ENCODE measurements at places on chromosomes 12 and 14. TPM values are rescaled to one million over a fixed set of nuclear protein-coding genes. Genes with fewer than 3 reads are reported as not detected.

FBXO34 gene
- total RNA-seq, result 24.6 TPM

OR4E2 gene
- not detected for total RNA-seq

GRCh38 chr12:89346741-89347324 lies 5.5 kb downstream of the DUSP6 start:
- no peak for DNase-seq

ZFHX2 gene
- 0.97 TPM for total RNA-seq

GRCh38 chr12:76144245-76144549 lies 59.7 kb upstream of the NAP1L1 start:
- DNase-seq, result no peak

DNA sequence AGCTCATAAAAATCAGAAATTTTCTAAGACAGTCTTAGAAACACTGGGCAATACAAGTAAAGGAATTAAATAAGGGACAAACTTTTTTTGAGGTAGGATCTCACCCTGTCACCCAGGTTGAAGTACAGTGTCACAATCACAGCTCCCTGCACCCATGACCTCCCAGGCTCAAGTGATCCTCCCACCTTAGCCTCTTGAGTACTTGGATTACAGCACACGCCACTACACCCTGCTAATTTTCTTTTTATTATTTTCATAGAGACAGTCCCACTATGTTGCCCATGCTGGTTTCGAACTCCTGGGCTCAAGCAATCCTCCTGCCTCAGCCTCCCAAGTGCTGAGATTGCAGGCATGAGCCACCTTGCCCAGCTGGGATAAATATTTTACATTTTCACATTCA lies 90.3 kb downstream of the USP15 start:
- DNase-seq, result no peak

DNA sequence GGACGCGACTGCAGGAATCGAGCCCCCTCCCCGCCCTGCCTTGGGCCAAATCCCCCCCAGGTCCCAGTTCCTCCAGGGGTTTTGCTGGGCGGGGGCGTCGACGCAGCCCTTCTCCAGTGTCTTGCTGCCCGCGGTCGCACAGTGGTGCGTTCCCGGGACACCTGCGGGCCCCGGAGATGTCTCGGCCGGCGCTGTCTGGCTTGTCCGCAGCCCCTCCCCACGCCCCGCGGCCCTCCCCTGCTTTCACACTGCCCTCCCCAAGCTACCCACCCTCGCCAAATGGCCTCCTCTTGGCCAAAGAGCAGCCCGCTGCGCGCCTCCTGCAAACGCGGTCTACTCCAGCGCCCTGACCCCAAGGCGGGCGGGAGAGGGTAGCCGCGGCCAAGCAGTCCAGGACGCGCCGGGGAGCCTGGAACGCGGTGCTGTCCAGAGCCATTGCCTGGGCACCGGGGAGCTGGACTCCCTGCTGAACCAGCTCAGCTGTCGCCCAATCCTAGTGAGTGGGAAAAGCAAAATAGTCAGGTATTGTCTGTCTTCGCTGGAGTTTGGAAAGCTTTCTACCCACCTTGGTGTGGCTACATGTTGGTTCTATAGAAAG lies 122.0 kb downstream of the AACS start:
- no peak for DNase-seq

- DNase-seq, result no peak
Observed at GRCh38 chr14:20002319-20002718, 356 bp downstream of the OR4Q2 start.

CCDC184 gene
- 0.97 TPM for total RNA-seq

DNA sequence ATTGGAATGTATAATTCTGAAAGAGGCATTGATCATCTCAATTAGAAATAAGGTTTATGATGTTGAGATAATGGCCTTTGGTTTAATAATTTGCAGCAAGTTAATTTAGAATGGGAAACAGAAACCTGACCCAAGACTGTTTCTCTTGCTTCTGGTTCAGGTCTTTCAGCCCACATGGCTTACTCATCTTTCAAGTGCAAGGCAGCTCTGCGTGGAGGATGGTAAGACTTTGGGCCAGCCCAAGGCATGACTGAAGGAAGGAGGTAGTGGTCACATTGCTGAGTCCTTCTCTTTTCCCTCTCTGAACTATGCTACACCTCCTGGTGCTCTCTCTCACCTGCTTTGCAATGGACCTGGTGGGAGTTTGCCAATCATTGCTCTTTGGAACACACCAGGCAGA lies 98.7 kb downstream of the CAND1 start:
- no peak for DNase-seq

- no peak for DNase-seq
Observed at GRCh38 chr12:68376901-68377300, 44.7 kb upstream of the MDM1 start.

DNA sequence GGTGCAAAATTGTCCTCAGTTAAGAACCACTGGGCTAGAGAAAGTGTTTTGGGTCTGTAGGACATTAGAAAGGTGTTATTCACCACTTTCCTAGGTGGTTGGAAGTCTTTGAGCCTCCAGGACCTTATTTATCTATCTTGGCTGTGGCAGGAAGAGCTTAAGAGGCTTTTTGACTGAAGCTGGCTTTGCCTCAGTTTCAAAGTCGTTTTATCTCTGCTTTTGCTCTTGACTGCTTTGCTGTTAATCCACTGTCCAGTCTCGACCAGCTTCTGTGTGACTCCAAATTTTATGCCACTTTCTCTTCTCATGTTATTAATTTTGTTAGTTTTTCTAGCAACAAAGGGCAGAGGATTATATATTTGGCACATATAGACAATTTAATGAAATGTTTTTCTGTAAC lies 60.3 kb downstream of the PPHLN1 start:
- no peak for DNase-seq

DNA sequence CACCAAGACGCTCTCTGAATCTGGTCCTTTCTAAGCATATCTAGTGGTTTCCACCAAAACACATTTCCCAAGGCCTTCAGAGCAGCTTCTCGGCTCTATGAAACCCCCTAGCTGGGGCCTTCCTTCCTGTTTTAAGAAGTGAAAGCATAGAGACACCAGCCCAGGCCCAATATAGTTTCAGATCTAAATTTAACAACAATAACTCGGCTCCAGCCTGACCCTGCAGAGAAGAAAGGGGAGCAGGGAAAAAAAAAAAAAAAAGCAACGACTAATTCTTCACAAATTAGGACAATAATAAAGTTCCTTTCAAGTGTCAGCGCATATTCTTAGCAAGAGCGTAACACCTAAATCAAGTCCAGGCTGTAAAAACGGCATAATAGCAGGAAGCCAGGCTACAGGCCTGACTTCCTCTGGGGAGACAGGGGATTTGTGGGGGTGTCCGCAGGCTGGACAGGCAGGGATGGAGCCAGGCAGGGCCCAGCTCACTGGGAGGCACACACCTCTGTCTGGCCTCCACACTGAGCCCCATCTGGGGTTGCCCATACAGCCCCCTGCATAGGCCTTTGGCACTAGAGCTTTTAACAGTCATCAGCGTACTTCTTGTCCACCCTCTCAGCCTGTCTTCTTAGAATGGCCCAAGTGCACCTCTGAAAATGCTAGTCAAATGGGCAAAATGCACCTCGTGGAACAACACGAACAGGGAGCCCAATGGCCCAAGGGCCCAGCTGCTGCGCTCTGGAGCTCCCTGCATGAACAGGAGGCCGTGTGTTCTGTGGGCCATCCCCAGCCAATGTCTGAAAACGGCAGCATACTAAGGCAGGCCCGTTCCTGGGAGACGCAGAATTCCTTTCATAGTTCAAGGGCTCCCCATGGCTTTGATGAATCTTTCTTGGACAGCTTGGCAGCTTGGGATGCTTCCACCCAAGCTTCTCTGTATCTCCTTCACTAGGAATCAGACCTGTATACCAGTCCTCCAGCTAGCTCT lies 772.9 kb downstream of the MED13L start:
- no peak for DNase-seq

- DNase-seq, result no peak
Observed at GRCh38 chr12:109880938-109881337, 597 bp upstream of the GLTP start.

PPP1R3E gene
- 6.7 TPM for total RNA-seq

DNA sequence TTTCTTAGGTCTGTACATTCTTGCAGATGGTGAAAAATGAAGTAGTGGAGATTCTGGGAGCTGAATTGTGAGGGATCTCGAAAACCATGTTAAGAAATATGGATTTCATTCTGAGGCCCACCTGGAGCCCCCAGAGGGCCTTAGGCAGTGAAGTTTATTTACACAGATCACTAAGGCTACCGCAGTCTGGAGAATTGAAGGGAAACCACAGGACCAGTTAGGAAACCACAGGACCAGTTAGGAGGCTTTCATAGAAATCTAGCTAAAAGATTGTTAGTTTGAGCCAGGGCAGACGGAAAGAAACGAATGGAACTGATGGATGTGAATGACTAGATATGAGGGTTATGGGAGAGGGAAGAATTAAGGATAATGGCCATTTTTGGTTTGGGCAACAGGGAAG lies 7.2 kb downstream of the CBLN3 start:
- no peak for DNase-seq

DNA sequence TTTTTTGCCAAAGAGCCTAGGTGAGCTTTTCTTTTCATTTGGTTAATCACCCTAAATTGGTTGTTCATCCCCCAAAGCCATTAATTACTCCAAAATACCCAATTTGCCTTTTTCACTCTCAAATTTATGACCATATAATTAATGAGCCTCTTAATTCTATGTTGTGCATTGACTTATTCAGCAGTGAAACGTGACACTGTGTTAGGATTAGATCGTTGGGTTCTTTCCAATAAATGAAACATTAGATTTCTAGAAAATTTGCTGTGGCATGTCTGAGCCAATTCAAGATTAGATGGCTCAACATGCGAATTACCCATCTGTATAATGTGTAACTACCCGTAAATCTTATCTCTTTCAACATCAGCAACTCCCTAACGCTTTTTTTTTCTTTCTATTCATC lies 273.4 kb downstream of the BMP4 start:
- no peak for DNase-seq

DNA sequence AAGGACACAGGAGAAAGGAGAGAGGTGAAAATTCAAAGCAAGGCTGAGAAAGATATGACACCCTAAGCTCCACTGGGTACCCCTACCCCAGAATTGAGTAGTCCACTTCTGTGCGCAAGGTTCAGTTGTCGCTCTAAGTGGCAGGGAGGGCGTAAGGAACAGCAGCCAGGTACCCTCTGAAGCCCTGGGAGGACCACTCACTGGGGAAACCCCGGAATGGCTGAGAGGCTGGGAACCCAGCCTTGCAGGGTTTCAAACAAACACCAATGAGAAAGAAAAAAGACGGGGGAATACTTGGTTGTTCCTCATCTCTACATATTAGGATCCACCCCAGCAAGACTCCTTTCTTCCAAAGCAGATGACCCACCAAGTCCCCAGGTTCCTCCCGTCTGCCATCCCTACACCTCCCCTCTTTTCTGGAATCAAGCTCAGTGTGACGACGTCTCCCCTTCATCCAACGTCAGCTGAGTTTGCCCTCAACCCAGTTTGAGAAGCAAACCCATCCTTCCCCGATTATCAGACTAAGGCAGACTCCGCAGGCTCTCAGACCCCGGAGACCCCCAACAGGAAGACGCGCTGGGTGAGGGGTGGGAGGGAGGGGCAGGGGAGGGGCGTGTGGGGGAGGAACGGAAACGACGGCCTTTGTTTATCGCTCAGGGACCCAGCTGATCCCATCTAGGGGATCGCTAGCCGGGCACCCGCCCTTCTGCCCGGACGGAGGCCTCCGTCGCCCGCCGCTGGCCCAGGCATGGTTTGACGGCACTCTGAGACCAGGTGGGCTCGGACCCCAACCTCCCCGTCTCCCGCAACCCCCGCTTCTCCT lies 795 bp downstream of the LMBR1L start:
- DNase-seq, result peak; percentile 50

GRCh38 chr14:93825235-93825553 lies 36.9 kb upstream of the PRIMA1 start:
- DNase-seq, result no peak

HOXC12 gene
- not detected for total RNA-seq

- DNase-seq, result peak; percentile 63
Observed at GRCh38 chr12:45730348-45731189, 1.1 kb downstream of the ARID2 start.

RASSF8 gene
- 26.7 TPM for total RNA-seq

- no peak for DNase-seq
Observed at GRCh38 chr12:22923768-22924167, 298.8 kb downstream of the ETNK1 start.

DNA sequence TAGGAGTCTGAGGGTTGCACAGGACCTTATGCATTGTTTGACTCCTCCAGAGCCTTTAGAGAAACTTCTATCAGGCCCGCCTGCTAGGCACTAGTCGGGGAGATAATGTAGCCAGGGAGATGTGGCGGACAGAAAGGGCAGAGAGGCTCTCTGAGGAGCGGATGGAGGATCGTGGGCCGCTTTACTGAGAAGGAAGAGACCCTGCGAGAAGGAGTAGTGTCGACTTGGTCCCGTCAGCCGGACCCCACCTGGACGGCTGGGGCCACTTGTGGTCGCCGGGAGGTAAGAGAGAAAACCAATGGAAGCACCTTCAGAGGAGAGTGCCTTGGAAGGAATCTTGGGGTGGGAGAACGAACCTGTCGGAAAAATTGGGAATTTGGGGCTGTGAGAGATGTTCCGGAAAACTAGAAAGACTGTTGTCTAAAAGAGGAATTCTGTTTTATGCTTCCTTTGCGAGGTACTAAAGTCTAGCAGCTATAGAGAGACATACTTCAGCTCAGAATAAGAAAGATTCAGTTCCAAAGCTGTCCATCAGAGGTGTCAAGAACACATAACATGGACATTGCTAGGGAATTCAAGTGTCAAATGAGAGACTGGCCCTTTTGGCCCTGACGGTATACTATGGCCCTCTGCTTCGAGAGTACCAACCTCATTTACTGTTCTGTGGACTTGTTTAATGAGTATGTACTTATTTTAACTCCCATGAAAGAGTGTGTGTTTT lies 660 bp upstream of the MCRS1 start:
- no peak for DNase-seq

- no peak for DNase-seq
Observed at GRCh38 chr14:25041898-25042297, 8.0 kb downstream of the STXBP6 start.

KCNC2 gene
- total RNA-seq, result not detected

- DNase-seq, result no peak
Observed at GRCh38 chr14:33062476-33062875, 123.8 kb downstream of the NPAS3 start.

DNA sequence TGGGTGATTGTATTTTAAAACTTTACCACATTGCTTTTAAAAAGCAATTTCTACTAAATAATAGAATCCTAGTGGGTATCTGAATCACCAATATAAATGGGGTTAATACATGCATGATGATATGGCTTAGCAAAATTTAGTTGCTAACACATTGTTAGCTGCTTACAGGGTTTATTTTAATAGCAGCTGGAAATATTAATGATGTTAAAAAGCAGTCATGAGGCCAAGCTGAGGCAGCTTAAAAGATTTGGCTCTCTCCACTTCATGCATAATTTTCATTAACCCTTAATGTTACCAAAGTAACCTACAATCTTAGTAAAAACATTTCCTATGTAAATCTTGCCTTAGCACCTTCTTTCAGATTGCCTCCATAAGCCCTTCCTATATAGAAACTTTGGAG lies 49.2 kb upstream of the CNOT2 start:
- DNase-seq, result no peak

- no peak for DNase-seq
Observed at GRCh38 chr12:110760204-110760609, 17.5 kb upstream of the PPP1CC start.

- no peak for DNase-seq
Observed at GRCh38 chr14:75724414-75725204, 63.6 kb downstream of the TTLL5 start.

HOXC4 gene
- not detected for total RNA-seq

GRCh38 chr12:45379261-45379660 lies 163.4 kb downstream of the ANO6 start:
- no peak for DNase-seq

GRCh38 chr12:116784238-116784612 lies 46.1 kb downstream of the RNFT2 start:
- DNase-seq, result no peak

- no peak for DNase-seq
Observed at GRCh38 chr14:101135796-101136742, 232.5 kb upstream of the RTL1 start.

TMEM116 gene
- total RNA-seq, result 42.4 TPM

GLS2 gene
- 0.40 TPM for total RNA-seq
